ENCODE measurements at places on chromosomes 5 and 9.

GRCh38 chr5:73233461-73234203, 60.6 kb downstream of the TMEM174 start:
- DNase-seq, result no peak

DNA sequence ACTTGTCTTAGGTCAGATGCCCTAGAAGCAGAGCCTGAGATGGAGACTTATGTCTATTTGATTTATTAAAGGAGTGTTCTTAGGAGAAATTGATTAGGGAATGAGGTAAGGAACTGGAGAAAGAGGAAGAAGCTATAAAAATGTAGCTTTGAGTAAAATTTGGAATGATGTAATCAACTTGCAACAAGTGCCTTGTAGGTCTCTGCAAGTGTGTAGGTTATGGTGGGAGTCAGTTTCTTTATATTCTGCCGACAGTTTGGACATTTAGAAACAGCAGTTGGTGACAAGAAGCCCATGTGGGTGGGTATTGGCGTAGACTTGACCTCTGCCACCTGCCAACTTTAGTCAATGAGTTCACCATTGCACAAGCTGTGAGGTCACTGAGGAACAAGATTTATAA, 986.5 kb downstream of the CDH18 start:
- no peak for DNase-seq

- DNase-seq, result no peak
These were observed 13.6 kb downstream of the EXOC3 start for GRCh38 chr5:456351-457194.

GRCh38 chr9:109908459-109909390, 128.7 kb downstream of the PALM2AKAP2 start:
- no peak for DNase-seq

GRCh38 chr5:1497242-1497777, 26.4 kb downstream of the LPCAT1 start:
- DNase-seq, result no peak

DNA sequence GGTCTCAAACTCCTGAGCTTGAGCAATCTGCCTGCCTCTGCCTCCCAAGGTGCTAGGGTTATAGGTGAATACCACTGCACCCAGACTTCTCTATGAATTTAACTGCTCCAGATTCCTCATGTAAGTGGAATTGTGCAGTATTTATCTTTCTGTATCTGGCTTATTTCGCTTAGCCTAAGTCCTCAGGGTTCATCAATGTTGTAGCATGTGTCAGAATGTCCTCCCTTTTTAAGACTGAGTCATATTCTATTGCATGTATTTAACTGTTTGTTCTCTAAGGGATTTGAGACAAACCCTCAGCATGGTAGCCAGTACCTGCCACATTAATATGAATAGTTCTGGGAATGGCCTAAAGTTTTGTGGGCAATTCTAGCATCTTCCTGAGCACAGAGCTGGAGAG, 53.9 kb upstream of the TUT7 start:
- DNase-seq, result no peak

DNA sequence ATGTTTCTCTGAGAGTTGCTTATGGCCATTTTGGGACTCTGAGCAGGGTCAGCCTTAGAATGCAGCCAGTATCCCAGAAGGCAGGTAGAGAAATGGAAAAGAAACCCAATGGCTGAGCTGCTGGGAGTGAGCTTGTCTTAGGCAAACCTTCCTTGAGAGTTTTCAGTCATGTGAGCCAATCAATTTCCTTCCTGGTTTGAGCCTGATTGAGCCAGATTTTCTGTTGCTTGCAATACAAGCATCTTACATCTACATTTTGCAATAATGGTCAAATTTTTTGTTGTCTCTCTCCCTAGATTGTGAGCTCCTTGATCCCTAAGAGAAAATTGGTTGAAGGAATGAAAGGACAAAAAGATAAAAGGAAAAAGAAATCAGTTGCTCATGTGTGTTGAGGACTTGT, 155.3 kb downstream of the SNX18 start:
- DNase-seq, result no peak

- DNase-seq, result no peak
These were observed 181.9 kb downstream of the ADAMTS6 start for GRCh38 chr5:65299861-65300260.

DNA sequence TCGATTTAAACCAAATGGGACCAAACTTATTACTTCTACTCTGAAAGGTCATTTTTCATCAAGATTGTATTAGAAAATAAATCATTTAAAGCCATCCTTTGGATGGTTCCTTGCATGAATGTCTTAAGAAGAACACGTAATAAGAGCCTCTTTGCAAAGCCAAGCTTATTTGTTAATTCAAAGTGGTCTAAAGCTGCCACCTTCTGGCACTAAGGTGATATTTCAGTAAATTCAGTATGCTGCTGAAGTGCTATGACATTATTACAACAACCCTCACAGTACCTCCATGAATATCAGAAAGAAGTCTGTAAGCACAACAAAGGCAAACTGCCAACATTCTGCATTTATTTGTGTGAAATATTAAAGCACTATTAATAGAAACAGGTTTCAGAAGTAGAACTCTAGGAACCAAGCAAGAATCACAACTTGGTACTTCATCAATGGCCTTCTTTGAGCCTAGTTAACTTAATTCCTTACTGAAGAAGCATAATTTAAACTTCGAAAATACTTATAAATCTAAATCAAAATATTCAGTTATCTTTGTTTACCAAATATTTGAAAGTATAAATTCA, 53.1 kb upstream of the TYRP1 start:
- DNase-seq, result no peak
